ENCODE measurements at places on chromosomes 1 and 21.

DNA sequence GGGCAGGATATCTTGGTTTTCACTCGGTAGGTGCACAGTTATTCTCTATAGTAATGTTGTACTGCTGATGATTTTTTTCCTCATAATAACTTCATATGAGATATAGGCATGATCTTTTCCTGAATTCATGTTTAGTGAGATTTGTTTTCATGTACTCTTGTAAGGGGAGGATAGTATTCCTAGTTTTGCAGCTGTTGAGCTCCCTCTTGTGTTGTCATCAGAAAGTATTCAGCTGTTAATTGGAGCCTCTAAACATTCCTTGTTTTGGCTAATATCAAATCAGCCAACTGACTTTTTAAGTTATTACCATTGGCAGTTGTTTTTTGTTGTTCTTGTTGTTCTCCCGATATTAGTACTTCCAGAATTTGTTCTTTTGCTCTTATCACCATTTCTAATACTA lies 24.4 kb downstream of the OR10R2 start:
- DNase-seq = no peak

DNA sequence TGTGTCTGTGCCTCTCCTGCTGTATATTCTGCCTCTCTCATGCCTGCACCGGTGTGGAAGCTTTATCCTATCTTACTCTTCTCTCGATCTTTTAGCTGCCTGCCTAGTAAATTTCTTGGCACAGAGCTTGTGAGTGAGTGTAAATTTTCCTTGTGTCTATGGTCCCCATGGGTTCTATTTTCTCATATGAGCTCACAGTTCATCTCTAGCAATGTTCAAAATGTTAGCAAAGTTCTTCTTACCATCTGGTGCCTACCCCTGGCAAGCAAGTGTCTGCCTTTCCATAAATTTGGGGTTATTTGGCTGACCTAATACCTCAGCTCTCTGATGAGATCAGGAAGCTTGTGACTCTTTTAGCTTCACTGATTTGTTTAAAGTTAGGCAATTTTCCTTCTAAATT lies 572.1 kb upstream of the BRINP3 start:
- DNase-seq = no peak

DNA sequence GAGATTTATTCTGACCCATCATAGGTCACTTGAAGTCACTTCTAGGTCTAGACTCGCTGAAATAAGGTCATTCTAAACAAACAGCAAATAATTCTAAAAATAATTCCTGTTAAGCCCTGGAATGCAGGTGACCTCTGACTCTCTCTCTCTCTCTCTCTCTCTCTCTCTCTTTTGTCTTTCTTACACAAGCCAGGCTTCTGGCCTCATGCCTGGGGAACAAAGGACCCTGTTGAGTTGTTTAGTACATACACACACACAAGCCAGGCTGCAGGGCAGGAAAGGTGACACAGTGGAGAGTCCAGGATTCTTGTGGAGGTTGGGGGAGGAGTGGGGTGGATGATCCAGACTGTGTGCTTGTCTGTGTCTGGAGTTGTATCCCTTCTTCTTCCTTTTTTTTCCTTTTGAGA lies 4.0 kb upstream of the MEX3A start:
- DNase-seq = no peak

GRCh38 chr1:246005067-246005466 lies 502.0 kb downstream of the SMYD3 start:
- peak; percentile 90 for DNase-seq

DNA sequence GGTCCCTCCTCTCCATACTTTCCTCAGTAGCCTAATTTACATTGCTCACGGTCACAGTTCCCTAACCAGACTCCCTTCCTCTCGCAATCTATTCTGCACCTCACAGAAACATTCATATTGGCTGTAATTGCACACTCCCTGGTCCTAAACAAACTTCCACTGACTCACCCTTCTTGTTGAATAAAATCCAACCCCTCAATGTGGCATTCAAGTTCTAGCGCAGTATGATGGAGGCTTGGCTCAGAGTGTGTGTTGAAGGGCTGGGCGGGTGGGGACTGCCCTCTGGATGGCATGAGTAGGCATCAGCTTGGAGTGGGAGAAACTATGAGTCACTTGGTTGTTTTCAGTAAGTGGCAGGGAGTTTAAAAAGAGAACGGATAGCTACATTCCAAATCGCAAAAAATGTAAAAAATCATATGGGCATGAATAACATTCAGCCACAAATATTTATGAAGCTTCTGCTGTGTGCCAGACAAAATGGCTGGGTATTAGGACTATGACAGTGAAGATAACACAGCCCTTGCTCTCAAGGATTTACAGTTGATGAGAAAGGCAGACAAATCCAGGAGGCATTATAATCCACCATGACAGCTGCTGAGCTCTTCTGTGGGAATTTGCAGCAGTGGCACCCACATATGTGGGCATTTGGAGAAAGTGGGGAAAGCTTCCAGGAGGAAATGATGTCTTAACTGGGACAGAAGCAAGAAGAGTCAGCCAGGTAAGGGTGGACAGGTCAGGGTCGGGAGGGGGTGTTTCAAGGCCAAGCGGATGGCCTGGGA lies 42.2 kb upstream of the LYST start:
- DNase-seq = no peak

- no peak for DNase-seq
These were observed 11.2 kb downstream of the SFT2D2 start for GRCh38 chr1:168236836-168237611.

DNA sequence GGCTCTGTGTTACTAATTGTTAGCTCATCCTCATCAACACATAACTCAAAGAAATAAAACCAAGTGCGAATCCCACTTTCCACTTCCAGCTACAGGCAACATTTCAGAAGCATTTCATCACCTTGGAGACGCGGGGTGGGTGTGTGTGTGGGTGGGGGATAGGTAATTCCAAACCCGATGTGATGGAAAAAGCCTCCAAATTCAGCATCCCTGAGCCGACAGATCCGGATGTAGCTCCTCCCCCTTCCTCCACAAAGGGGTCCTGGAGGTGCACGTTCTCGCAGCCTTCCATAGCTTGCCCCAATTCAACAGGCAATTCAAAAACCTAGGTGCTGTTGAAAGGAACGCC lies 486 bp downstream of the HSPA13 start:
- no peak for DNase-seq

GRCh38 chr1:41622859-41623732 lies 138.6 kb upstream of the EDN2 start:
- no peak for DNase-seq

DNA sequence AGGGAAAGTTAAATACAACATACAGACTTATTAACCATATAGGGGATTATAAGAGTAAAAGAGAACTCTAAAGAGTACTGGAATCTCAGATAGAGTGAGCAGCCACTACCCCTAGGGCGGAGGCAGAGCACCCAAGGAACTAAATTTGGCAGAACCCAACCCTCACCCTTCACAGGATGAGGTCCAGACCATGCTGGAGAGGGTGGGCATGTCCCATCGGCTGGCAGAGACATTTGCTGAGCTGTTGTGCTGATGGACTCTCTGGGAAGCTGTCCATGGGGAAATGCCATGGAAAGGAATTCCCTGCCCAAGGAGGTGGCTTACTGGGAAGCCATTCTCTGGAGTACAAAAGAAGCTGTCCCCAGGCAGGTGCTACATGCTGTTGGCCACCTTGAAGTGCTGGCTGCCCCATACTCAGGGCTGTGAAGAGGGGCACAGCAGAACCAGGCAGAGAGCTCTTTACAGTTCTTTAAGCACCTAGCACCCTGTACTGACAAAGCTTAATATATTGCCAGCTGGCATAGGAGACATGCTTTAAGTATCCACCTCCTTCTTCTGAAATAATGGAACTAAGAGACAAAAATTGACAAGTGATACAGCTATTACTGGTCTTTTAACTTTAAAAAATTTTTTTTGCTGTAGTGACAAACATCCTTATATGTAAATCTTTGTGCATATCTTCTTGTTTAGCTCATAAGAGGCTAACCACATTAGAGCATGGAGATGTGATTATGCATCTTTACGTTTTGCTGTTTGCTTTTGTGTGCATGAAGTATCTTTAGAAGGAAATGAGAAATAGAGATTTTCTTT lies 29.6 kb downstream of the TSNAX start:
- no peak for DNase-seq

- DNase-seq = no peak
These were observed 19.6 kb downstream of the EIF4G3 start for GRCh38 chr1:21157054-21157453.

DNA sequence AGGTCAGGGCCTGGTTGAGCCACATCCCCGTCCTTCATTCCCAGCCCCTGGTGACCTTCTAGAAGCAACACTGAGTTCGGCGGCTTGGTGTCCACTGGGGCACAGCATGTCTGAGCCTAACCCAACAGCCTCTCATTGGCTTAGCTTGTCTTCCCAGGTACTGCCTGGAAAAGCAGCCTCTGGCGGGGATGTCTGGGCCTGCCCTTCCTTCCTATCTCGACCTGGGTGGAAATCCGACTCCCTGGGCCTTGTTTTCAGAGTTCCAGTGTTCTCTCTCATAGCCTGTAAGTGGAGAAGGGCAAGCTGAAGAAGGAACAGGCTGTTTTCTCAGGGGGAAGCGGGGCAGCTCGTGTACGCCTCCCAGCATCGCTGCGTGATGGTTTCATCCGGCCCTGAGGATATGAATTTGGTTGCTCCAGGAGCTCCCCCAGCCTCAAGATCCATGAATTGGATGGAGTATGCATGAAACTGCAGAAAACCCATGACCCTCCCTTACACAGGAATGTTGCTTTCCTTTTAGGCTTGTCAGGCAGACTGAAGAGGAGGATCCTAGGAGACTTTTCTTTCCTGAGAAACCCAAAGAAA lies 116.5 kb upstream of the IRF2BP2 start:
- peak; percentile 63 for DNase-seq

- DNase-seq = no peak
These were observed 252.4 kb downstream of the TOMM20 start for GRCh38 chr1:234875953-234876855.

- no peak for DNase-seq
These were observed 12.0 kb upstream of the ETV3L start for GRCh38 chr1:157111396-157112165.
